ENCODE measurements at places on chromosomes 1 and 21.

- no peak for DNase-seq
Measured at GRCh38 chr1:62823556-62823955, 39.6 kb downstream of the ATG4C start.

DNA sequence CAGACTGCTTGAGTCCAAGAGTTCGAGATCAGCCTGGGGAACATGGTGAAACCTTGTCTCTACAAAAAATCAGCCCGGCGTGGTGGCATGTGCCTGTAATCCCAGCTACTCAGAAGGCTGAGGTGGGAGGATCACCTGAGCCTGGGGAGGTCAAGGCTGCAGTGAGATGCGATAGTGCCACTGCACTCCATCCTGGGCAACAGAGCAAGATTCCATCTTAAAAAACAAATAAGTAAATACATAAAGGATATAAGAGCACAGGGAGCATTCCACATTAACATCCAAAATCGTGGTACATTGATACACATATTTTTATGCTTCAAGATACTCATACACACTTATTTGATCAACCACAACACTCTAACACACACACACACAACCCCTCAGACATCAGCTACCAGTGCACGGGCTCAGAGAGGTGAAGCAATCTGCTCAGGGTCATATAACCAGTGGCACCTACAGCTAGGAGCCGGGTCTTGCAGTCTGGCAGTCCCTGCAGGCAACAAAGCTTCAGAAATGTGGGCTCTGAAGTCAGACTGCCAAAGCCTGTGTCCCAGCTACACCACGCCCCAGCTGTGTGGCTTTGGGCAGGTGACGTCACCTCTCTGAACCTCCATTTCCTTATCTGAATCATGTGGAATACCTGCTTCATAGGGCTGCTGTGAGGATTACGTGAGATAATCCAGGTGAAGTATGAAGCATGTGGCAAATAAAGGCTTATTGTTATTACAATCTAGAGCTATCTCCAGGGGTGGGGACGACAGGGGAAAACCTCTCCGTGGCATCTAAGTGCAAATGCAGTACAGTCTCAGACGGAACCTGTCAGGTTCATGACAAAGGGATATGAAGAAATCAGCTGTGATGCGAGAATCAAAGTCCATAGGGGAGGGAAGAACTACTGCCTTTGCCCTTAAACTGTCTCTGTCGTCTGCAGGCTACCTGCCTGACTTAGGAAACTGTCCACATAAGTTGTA is 4.8 kb upstream of the CRYBG2 start:
- DNase-seq: peak; percentile 28

- DNase-seq: no peak
Measured at GRCh38 chr1:16210581-16210980, 1.9 kb downstream of the ARHGEF19 start.

DNA sequence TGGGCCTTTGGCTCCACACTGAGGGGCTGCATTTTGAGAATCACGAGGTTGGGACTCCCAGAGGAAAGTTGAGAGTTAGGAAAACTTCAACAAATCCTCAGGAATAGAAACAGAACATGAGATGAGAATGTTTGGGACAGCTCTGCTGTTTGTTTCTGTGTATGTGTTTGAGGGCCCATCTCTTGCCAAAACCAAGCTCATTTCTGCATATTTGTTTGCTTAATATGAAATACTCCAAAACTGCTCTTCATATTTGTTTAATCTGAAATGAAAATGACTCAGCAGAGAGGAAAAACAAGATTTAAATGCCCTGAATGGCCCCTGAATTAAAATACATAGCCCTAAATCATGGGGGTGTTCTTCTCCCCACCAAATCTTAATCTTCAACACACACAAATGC is 78.1 kb downstream of the DDR2 start:
- no peak for DNase-seq

DNA sequence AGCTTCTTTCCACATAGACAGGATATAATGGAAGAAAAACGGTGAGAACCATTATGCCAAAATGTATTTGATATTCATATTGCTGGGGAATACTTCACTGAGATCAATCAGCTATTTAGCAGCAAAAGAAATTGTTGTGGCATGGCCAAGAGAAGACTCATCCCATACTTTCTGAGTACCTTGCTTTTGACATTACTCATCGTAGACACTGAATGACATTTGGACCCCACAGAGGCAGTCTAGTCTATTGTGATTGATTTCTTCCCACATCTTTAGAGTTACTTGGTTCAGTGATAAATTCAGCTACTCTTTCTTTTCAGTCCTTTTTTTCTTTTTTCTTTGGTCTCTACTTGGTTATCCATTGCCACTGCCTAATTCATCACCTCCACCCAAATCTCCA is 22.1 kb downstream of the ATP1B1 start:
- DNase-seq: no peak

DNA sequence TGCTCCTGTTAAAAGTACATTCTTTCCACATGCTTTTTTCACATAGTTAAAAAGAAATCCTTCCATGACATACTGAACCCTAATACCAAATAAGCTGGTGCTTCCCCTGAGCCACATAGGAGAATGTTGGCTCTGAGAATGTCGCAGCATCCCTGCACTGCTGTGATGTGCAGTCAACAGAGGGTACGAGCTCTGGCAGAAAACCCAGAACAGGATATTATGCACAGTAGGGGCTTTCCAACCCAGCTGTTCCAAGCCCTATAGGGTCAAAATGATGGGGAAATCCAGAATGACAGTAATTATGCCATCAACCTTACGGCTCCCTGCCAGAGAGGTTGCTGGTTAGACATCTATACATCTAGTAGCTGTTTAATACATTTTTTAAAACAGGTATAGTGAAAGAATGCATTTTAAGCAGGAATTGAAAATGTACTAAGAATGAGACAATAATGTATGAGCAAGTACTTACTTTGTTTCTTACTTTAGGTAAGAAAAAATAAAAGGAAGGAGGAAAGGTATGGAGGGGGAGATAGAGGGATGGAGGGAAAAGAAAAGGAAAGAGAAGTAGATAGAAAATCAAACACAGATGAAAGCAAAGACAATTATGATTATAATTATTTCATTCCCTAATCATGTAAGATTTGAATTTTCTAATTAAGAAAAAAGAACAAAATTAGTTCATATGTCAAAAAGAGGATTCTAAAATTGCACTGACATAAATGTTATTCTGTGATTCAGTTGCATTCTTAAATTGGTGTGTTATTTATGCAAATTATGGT is 126.0 kb downstream of the NR5A2 start:
- DNase-seq: peak; percentile 18

DNA sequence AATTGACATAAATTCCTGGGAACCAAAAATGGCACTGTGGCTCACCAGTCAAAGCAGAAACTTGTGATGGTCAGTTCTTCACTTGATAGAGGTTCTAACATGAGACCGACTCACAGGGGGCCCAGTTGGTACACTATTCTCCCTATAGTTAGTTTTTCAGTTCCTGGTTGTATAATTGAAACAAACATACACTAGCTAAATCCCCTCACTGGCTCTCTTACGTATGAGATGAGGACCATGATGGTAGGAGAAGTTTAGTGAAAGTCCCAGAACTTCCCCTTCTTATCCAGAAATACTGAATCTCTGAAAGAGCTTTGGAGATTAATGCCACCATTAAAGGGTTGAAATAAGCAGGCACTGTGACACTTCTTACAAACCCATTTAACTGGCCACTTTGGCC is 2.8 kb upstream of the S100B start:
- no peak for DNase-seq

DNA sequence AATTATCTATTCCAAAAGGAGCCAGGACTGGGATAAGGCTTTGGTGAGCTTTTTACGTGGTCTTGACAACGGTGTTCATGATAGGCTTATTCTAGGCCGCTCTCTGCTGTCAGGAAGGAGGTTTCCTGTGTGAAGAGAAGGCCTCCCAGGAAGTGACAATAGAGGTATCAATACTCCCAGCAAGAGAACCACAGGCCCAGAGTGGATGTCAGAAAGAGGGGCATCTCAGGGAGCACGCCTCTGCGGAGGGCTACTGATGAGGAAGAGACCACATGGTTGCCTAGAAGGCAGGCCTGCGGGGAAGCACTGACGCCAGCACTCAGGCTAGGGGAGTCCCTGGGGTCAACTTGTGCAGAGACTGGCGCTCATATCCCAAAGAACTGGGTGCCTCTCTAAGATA is 60.4 kb downstream of the ITPKB start:
- no peak for DNase-seq

DNA sequence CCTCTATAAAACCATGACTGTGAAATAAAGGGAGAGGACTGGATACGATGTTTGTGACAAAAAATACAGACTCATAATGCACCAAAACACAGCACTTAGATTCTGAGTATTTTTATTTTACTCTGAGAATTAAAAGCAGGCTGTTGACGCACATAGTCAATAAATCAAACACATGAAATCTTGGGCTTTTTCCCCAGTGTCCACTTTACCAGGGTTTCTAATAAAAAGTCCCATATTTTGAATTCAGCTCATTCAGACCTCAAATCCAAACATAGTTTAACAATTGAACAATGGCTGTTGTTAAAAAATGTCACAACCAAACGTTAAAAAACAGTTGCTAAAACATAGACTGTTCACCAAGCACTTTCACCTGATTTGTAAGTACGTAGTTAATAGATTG is 553.4 kb downstream of the LTN1 start:
- DNase-seq: no peak

- DNase-seq: peak; percentile 64
Measured at GRCh38 chr1:51990478-51990965, at the start of gene RAB3B. Gene RAB3B, minus strand, starts transcription at chr1:51990700. Its CDS starts 13,583 bp downstream, at chr1:51977117.
